ENCODE measurements at places on chromosomes 6 and 20.

GRCh38 chr6:30601815-30602641 is 15.0 kb downstream of the PPP1R10 start:
- DNase-seq, result no peak

DNA sequence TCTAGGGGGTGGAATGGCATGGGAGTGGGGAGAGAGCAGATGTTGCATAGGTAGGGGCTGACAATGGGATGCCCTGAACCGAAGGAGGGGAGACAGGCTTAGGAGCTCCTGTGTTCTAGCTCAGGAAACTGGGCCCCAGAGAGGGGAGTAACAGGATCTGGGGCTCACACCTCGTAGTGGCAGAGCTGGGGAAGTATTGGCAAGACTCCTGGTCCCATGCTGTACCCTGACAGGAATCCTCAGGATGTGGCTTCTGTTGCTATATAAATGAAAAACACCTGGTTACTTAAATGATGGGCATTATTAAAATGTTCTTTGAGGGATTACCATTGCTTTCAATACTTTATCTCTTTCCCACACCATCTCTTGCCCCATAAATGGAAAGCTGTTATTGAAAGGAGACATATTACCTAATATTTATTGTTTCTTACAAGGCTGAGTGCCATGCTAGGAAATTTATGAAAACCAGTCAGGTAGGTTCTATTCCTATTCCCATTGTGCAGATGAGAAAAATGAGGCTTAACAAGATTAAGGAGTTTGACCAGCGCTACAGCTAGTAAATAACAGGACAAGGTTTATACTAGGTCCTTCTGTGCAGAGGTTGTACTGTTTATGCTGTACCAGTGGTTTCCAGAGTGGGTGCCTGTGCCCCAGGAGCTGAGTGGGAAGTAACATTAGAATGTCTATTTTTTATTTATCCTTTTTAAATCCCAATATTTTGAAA is 35.3 kb upstream of the TCP11 start:
- DNase-seq, result no peak

- no peak for DNase-seq
Observed at GRCh38 chr6:140046016-140046632, 671.7 kb upstream of the CITED2 start.

GRCh38 chr6:91482498-91482897 is 895.6 kb upstream of the MAP3K7 start:
- DNase-seq, result no peak

GRCh38 chr6:72869621-72870020 is 247.8 kb downstream of the KCNQ5 start:
- DNase-seq, result no peak

DNA sequence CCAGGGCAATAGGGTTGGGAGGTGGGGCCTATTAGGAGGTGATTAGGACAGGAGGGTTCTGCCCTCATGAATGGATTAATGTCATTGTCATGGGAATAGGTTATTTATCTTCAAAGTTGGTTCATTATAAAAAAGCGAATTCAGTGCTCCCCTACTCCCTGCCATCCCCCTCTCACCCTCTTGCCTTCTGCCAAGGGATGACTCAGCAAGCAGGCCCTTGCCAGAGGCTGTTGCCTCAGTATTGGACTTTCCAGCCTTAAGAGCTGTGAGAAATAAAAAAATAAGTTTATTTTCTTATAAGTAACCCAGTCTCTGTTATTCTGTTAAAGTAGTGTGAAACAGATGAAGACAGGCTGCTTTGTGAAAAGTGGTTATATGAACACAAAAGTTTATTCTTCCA is 381.1 kb upstream of the ZFP64 start:
- no peak for DNase-seq

DNA sequence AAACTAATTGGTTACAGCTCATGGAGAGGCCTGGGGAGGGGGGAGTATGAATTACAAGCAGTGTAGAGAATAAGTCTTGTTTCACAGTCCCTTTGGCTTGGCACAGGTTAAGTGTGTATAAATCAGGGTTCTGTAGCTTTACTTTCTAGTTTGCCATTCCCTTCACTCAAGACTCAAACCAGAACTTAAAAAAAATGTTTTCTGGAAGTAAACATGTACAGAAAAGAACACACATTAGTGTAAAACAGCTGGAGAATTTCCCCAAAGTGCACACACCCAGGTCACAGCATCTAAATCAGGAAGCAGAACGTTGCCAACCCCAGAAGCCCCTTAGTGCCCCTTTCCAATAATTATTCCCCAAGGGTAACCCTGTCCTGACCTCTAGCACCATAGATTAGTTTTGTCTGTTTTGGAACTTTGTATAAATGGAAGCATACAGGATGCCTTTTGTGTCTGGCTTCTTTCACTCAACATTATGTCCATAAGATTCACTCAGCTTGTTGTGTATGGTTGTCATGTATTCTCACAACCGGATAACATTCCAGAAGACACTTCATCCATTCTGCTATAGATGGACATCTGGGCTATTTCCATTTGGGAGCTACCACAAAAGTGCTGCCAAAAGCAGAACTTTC is 33.7 kb upstream of the SCUBE3 start:
- DNase-seq, result no peak

DNA sequence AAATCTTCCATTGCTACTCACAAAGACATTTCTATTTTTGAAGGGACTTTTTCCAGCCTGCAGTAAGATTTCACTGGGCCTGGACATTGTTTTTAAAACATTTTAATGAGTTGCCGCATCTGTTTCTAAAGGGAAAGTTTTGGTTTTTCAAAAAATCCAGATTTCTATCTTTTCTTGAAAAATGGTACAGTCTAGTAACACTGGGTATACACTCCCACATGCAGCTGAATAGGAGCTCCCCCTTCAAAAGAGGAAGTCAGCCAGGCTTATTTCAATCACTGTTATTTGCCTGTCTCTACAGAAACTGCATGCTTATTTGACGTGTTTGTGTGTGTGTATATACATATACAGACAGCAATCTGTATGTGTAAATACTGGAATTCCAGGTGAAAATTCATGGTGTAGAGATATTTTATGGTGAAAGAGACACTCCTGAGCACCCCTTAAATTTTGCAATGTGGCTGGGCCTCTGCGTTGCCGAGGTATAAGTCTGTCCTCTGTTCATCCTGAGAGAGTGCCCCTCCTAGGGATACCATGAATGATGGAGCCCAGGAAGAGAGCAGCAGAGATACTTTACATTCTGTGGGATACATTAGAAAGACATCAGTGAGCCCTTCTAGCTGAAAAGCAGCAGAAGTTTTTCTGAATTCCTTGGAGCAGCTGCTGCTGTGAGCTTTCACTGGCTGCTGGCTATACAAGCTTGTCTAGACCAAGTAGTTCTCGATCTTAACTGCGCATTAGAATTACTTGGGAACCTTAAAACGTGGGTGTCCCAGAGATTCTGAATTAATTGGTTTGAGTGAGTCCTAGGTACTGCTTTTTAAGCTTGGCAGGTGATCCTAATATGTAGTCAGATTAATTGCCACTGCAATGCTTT is 12.0 kb upstream of the ABRACL start:
- DNase-seq, result no peak

DNA sequence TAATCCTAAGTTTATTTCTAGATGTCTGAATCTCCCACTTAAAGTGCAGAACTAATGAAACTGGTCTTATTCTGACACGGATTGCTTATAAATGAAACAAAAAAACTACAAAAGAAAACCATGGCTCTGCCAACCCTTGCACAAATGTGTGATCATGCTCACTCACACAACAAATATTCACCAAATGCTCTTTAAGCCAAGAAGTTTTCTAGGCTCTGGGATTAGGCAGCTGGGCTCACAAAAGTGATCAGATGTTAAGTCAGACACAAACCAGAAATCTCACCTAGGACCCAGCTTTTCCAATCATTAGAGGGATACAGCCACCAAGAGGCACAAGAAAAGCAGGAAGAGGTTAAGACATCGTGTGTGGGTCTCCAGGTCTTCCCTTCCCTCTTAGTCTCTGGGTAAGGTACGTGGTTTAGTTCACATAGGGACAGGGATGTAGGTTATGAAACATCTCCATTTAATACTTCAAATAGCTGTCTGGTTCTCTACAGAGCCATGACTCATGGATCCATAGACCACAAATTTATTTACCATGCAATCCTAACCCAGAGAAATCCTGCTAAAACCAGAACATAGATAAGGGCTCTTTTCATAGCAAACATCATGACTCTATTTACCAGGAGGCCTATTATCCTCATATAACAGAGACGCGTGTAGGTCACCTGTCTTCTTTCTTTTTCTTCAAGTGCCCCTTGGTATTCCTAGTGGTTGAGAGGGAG is 165.2 kb downstream of the WDR27 start:
- no peak for DNase-seq
